ENCODE measurements at places on chromosomes 6 and 20.
A peak's percentile ranks its signal among the peaks of the same experiment; 100 is the strongest.

GRCh38 chr6:161686655-161687054, 412.8 kb upstream of the AGPAT4 start:
- no peaks in the 10 kb centered on the region for H3K36me3 ChIP-seq
- no peak overlapping the region for H3K4me3 ChIP-seq
- no peak for DNase-seq
- no peaks in the 10 kb centered on the region for H3K4me1 ChIP-seq
- no peak overlapping the region for H3K27ac ChIP-seq

DNA sequence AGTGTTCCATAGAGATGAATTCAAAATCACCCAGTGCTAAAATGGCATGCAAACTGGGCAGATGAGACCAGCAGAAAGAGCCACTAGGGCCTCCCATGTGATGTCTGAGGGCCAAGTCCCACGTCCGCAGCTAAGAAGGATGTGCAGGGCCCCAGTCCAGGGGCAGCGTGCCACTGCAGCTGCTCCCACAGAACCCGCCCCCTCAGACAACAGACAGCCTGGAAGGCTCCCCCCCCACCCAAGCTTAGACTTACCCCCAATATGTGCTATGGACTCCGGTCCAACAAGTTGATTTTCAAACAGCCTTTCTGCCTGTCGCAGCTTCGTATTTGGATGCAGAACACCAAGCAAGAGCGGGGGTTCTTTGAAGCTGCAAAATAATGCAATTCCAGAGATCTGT, 14.0 kb downstream of the APMAP start:
- peaks cover 2% of the 10 kb centered on the region for H3K4me1 ChIP-seq
- no peaks in the 10 kb centered on the region for H3K27me3 ChIP-seq
- DNase-seq = peak; percentile 64
- H3K36me3 ChIP-seq = peaks cover 37% of the 10 kb centered on the region
- no peak overlapping the region for H3K27ac ChIP-seq
- no peak overlapping the region for H3K4me3 ChIP-seq

- H3K4me3 ChIP-seq = no peak overlapping the region
- no peaks in the 10 kb centered on the region for H3K27me3 ChIP-seq
- H3K36me3 ChIP-seq = no peaks in the 10 kb centered on the region
- H3K27ac ChIP-seq = no peak overlapping the region
Observed at GRCh38 chr20:55579802-55580201, 425.5 kb downstream of the CBLN4 start.

- H3K4me1 ChIP-seq = no peaks in the 10 kb centered on the region
- H3K27me3 ChIP-seq = no peaks in the 10 kb centered on the region
- H3K4me3 ChIP-seq = no peak overlapping the region
- no peak overlapping the region for H3K27ac ChIP-seq
- no peak for DNase-seq
Observed at GRCh38 chr6:30037182-30037788, 23.8 kb upstream of the POLR1H start.

DNA sequence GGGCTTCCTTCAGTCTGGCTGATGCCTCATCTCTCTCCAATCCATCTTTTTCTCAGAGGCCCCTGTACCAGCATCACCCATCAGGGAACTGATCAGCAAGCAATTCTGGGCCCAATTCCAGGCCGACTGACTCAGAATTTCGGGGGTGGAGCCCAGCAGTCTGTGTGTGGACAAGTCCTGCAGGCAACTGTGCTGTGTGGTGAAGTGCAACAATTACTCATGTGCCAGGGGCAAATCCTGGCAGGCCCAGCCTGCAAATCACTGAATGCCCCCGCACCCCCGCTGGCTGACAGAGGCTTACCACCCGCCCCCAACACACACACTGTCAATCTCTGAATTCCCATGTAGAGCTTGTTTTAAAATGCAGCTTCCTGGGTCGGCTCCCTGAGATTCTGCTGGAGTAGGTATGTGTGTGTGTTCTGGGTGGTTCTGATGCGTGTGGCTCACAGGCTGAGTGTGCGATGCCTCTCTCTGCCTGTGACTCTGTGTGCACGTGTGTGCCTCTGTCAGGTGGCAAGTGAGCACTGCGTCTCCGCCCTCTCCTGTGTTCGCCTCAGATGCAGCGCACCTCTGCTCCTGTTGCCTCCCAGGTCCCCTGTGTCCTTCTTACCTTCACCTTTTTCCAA, 45.4 kb downstream of the SSR1 start:
- no peak overlapping the region for H3K27ac ChIP-seq
- no peak overlapping the region for H3K4me3 ChIP-seq
- no peaks in the 10 kb centered on the region for H3K36me3 ChIP-seq
